ENCODE measurements at places on chromosomes 12 and 14.

DNA sequence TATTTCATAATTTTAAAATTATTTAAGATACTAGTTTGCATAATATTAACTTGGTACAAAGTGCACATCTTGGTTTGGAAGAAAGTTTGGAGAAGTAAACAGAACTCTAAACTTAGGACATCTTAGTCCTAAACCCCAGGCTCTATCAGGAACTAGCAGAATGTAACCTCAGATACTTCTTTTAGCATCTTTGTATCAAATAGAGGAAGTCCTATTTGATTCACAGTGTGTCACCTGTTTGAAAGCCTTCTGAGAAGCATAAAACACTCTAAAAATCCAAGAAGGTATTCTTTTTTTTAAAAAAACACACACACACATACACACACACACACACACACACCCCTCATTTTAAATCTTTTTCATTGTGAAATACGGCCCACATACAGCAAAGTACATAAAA, 12.0 kb upstream of the RNU6-7 start:
- DNase-seq: no peak

DNA sequence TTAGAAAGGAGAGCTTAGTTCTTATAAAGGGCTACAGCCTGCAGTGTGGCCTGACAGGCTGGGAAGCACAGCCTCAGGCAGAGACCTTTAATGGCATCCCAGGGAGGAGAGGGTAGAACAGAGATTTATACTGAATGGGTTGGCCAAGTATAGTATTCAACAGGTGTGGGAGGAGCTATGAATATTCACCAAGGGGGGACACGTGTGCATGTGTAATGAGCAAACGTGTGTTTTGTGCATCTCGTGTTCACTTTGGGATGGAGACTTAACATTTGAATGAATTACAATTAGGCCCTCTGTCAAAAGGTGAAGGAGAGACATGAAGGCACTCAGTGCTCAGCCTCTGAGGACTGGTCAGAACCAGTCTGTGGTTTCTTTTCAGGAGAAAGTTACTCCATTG, 5.2 kb downstream of the TDP1 start:
- no peak for DNase-seq

GRCh38 chr14:99246536-99247097, 25.4 kb downstream of the BCL11B start:
- DNase-seq: no peak

DNA sequence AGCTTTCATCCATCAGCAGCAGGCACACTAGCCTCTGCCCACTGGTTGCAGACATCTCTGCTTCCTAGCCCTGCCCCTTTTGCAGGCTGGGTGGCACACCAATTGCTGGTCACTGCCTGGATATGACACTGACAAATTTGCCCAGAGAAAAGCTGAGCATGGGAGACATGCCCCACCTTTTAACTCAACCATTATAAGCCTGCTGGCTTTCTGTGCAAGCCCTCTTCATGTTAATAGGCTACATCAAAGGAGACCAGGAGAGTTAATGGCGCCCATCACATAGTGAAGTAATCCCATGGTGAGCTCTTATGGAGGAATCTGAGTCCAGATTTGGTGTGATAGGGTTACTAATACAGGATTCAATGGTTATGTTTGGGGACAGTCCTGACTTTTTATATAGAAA, 139.2 kb downstream of the KICS2 start:
- no peak for DNase-seq

- no peak for DNase-seq
These were observed 132.5 kb upstream of the RFLNA start for GRCh38 chr12:124162151-124163110.

- no peak for DNase-seq
These were observed 17.0 kb upstream of the IL22 start for GRCh38 chr12:68270358-68270757.

- DNase-seq: no peak
These were observed 1.8 kb downstream of the MSRB3 start for GRCh38 chr12:65280306-65280705.

DNA sequence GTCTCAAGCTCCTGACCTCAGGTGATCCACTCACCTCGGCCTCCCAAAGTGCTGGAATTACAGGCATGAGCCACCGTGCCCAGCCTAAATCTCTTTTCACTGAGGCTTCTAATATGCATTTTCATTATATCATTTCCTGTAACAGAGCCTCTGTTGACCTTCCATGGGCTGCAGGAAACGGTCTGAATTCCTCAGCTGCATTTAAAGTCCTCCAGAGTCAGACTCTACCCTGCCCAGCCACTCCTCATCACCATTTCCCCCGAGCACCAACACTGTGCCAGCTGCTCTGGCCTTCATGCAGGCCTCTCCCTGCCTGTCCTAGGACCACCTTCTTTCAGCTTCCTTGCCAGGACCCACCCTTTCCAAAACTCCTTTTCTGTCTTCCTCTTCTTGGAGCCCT, 9.8 kb upstream of the NFKBIA start:
- no peak for DNase-seq

DNA sequence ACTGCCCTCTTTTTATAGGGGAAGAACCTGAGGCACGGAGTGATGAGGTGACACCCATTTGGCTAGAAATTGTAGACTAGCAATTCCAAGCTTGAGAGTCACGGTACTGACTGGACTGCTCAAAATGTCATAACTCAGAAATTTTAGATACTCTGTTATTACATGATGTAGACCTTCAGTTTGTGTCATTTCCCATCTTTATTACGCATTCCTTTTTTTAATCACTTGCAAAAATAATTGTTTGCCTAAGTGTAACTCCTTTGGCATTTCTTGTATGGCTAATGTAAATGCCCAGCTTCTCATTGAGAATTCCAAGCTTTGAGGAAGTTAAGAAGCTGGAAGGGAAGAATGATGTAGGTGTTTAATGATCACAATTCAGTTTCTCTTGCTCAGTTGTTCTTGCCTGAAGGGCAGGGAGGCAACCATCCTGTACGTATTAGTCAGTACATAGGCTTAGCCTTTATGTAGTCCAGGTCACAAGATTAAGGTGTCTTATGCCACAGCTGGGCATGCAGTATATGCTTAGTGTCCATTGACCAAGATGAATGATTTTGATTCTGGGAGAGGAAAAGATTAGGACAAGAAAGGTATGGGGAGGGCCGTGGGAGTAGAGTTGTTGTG, 68.2 kb upstream of the EVL start:
- no peak for DNase-seq

GRCh38 chr14:38554026-38554425, 298.1 kb upstream of the CLEC14A start:
- no peak for DNase-seq

- DNase-seq: no peak
These were observed 1.8 kb downstream of the FBXL14 start for GRCh38 chr12:1592444-1593173.

DNA sequence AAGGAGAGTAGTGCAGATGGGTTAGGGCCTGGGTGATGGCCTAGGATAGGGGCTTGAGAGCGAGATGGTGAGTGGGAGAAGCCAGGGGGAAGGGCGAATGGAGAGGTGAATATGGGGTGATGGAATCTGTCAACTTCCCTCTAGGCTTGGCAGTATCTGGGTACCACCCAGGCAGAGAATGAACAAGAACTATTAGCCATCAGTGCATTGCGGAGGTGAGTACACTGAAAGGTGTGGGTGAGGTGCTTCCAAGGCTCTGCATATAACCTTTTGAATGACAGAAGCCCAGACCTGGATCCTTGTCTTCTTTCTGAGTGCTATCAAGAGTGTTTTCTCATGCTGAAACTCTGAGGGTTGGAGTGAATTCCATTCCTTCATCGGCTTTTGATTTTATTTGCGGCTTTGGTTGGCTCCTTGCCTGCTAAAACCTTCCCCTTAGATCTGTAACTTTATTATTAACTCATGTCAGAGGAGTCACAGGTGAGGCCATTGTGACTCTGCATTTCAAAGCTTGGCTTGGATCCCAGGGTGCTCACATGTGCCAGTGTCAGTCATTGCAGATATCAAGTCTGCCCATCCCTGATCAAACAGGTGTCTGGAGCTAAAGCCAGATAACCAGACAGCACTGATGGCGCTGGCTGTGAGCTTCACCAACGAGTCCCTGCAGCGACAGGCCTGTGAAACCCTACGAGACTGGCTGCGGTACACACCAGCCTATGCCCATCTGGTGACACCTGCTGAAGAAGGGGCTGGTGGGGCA, 18.6 kb downstream of the PEX5 start:
- DNase-seq: no peak

- no peak for DNase-seq
These were observed 174.4 kb upstream of the NUDT4 start for GRCh38 chr12:93203361-93203760.

- no peak for DNase-seq
These were observed 4.4 kb upstream of the YY1 start for GRCh38 chr14:100234511-100234910.

- no peak for DNase-seq
These were observed 37.6 kb upstream of the GRIP1 start for GRCh38 chr12:66716522-66716921.

DNA sequence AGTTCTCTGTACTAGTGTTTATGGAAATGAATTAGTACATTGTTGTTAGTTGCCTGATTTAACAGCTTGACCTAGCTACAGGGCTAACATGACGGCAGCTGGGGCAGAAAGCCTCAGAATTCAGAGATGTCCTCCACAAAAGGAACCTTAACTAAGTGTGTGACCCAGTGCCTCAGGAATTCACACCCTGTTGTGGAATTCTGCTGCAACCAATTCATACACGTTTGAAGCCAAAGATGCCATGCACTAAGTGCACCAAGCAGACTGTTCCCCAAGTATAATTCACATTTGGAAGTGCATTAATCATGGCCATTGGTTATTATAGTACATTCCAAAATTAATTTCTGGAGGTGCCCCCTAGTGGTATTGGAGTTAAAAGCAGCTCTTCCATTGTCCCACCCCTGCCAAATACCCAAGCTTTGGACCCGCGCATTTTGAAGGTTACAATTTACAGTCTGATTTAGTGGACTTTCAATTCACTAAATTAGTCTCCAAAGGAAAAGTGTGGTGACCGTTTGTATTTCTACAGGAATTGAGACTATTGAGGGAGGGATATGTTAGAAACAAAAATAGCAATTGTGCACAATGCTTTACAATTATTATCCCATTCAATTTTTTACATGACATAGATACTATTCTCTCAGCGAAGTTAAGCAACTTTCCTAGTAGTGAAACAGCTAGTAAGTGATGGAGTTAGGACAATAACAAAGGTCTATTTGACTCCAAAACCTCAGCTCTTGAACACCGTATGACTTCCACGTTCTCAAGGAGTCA, 85.9 kb downstream of the PAX9 start:
- DNase-seq: no peak

- no peak for DNase-seq
These were observed 51.3 kb downstream of the CCDC85C start for GRCh38 chr14:99552572-99553216.

DNA sequence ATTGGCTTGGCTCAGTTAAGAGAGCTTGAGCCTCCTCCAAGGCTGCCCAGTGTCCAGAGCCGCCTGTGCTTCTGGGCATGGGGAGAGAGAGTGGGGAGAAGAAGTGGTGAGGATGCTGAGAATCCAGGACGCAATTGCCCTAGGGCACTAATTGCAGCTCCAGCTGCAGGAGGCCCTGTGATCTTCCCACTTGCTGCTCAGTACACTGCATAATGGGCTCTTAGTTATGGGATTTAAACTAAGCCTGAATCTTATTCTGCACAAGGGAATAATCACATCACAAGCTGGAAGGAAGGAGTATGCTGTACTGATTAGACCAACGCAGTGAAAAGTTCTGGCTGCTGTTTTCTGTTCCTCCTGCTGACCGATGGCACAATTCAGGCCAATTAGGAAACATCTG, 101.0 kb upstream of the PRMT8 start:
- no peak for DNase-seq

DNA sequence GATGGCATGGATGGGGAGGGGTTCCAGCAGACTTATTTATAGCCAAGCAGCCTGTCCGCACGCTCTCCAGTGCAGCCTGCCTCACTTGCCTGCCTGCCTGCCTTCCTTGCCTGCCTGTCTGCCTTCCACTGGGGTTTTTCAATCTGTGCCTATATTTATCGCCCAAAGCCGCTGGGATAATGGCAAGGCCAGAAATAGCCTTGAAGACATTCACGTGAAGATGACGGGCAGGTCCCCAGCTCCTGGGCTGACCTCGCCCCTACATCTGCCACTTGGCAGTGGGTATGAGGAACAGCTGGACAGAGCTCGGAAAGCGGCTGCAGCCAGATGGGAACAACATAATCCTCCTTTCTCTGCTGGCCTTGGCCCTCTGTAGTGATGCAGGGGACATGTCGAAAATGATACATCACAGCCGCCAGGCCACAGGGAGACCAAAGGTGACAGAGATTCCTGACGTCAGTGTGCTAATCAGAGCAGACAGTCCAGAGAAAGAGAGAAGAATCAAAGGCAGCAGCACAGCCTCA, 53.3 kb downstream of the PITPNM2 start:
- DNase-seq: no peak

DNA sequence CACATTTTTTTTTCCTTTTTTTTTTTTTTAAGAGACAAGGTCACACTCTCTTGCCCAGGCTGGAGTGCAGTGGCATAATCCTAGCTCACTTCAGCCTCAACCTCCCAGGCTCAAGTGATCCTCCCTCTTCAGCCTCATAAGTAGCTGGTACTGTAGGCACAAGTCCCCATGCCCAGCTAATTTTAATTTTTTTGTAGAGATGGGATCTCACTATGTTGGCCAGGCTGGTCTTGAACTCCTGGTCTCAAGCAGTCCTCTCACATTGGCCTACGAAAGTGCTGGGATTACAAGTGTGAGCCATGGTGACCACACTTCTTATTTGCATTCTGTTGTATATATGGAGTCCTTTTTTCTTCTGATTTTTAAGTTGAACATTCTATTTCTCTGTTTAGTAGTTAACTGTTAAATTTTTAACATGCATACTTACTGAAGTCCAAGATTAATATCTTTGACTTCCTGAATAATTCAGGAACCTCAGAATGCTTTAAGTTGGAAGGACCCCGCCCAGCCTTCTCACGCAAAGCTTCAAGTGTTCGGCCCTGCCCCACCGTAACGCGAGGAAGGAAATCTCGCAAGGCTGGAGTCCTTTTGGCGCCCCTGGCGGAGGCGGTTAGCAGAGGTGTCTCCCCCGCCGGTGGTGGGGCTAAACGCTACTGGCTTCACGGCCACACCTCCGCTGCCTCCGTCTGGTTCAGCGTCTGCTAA, 21.6 kb downstream of the SPATS2 start:
- DNase-seq: no peak

DNA sequence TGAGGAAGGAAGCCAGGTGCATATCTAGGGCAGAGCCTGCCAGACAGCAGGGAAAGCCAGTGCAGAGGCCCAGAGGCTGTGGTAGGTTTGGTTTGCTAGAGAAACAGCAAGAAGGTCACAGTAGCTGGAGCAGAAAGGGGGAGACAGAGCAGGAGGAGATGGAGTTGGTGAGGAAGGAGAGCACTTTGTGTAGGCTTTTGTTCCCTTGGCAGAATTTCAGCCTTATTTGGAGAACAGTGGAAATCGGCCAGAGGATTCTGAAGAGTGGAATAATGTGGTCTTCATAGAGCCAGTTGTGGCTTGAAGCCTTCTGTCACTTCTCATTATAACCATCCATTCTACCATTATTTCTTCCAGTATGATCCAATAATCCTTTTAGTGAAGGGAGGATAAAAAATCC, 212.9 kb upstream of the FAR2 start:
- DNase-seq: no peak

- no peak for DNase-seq
These were observed 16.1 kb upstream of the GNG2 start for GRCh38 chr14:51844081-51844881.

All from NCI-H1930 (cell line).